ENCODE measurements at places on chromosomes 12 and 14. TPM values are rescaled to one million over a fixed set of nuclear protein-coding genes. Genes with fewer than 3 reads are reported as not detected.

DNA sequence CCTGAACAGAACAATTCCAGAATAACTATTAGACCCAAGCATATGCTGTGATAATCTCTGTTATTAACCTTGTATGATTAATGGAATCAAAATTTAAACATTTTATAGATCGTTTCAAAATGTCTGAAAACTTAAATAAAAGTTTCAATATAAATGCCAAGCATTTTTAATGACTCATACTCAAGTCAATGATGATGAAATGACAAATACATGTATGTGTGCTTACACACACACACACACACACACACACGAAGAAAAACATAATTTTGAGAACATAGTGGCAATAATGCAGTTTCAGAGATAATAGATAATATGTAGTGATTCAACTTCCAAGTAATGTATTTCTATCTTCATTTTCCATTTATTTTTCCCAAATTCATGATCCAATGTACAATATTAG is 384.9 kb upstream of the FOXG1 start:
- DNase-seq: no peak

DNA sequence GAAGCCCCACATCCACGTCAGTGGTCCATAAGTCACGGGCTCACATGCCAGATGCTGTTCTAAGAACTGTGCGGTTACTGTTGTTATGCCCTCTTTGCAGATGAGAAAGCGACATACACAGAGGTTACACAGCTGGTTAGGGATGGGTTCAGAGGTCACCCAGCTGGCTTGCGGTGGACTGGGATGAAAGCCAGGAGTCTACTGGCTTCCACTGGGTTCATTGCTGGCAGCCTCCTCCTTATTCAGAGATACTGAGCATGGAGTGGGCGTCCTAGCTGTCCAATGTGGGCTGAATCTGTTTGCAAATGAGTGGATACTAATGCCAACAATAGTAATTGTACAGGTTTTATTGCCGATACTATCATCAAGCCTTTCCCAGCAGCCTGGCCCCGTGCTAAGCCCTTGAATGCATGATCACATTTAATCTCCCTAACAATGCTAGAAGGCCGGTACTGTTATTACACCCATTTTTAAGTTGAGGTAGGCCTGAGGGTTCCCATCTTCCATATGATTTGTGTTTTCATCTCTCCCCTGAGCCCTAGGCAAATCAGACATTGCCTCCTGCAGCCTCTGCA is 129.1 kb downstream of the PLXNC1 start:
- DNase-seq: no peak

- DNase-seq: no peak
Measured at GRCh38 chr12:47833591-47834012, 13.9 kb upstream of the HDAC7 start.

DNA sequence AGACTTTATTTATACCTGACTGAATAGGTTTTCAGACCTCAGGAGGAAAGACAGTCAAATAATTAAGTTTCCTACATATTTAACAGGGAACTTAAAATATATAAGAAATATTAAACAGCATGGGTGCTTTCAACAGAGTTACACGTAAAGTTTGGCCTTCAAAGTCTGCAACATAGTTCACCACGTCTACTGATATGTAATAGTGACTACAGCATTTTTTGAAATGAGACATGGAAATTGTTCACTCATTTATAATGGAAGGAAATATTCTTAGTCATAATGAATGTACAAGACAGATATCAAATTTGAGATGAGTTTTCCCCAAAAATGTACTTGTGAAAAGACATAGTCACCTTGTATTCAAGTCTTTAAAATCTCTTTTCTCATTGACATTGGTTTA is 56.7 kb upstream of the KCNMB4 start:
- no peak for DNase-seq

DNA sequence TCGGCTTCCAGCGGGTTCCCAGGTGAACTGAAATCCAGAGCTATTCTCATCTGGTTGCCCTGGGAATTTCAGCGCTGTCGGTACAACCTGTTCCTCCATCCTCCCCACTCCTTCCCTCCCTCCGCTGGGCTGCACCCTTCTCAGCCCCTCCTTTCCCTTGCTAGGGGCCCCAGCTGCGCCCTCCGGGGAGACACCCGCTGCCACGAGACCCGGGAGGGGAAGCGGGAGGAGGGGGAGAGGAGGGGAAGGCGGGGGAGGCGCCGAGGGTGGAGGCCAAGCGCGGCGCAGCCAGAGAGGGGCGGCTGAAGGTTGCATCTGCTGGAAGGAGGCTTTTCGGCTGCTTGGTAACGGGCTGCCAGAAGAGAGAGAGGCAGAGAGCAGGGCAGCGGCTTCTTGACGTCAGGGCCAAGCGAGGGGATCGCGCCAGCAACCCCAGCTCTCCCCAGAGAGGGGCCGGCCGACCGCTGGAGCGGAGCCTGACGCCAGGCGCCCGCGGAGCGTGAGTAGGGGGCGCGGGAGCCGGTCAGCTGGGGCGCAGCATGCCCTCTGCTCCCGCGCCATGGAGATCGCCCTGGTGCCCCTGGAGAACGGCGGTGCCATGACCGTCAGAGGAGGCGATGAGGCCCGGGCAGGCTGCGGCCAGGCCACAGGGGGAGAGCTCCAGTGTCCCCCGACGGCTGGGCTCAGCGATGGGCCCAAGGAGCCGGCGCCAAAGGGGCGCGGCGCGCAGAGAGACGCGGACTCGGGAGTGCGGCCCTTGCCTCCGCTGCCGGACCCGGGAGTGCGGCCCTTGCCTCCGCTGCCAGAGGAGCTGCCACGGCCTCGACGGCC is at the start of gene KCNA5:
KCNA5 (plus strand) TSS at position 291 of the 831 bp plus-strand sequence; CDS start at position 560, 269 bp downstream.
- peak; percentile 66 for DNase-seq

DNA sequence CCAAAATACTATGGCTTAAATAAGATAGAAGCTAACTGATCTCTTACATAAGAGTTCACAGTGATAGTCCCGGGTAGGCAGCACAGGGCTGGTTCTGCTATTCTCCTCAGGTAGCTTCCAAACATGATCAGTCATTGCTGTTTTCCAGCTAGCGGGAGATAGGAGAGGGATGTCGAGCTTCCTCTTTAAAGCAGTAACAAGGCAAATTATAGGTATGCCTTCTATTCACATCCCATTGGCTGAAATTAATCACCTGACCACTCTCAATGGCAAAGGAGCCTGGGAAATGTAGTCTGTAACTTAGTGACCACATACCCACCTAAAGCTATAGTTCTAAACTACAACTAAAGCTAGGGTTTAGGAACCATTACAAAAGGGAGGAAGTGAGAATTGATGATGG is 34.5 kb upstream of the VRK1 start:
- peak; percentile 68 for DNase-seq

- peak; percentile 75 for DNase-seq
Measured at GRCh38 chr12:106226884-106227640, 20.8 kb downstream of the CKAP4 start.

GRCh38 chr12:45852508-45852907 is 123.0 kb downstream of the ARID2 start:
- DNase-seq: peak; percentile 50

GRCh38 chr14:36514278-36515104 is 5.5 kb downstream of the NKX2-1 start:
- DNase-seq: peak; percentile 26

GRCh38 chr12:52611080-52611468 is 7.3 kb downstream of the KRT73 start:
- peak; percentile 2 for DNase-seq

GRCh38 chr12:48907245-48907644 is 18.0 kb downstream of the FKBP11 start:
- no peak for DNase-seq

GRCh38 chr12:6722863-6723262 is 983 bp upstream of the COPS7A start:
- no peak for DNase-seq

DNA sequence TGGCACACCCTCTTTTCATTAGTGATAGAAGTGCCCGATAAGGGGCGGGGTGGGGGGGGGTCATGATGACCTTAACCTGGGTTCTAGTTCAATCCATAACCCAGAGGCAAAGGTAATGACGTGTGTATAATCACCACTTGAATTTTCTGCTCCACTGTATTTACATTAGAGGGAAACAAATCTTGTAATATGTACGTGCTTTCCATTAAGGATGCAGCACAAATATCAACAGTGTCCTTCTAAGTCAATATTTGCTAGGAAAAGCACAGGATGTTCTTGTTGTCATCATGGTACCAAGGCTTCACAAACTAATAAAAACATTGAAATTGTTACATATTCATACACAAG is 121.2 kb upstream of the SLC38A2 start:
- DNase-seq: no peak

- DNase-seq: peak; percentile 38
Measured at GRCh38 chr14:102049258-102050025, 37.4 kb downstream of the HSP90AA1 start.

- no peak for DNase-seq
Measured at GRCh38 chr12:102396276-102396675, 84.1 kb downstream of the IGF1 start.

DNA sequence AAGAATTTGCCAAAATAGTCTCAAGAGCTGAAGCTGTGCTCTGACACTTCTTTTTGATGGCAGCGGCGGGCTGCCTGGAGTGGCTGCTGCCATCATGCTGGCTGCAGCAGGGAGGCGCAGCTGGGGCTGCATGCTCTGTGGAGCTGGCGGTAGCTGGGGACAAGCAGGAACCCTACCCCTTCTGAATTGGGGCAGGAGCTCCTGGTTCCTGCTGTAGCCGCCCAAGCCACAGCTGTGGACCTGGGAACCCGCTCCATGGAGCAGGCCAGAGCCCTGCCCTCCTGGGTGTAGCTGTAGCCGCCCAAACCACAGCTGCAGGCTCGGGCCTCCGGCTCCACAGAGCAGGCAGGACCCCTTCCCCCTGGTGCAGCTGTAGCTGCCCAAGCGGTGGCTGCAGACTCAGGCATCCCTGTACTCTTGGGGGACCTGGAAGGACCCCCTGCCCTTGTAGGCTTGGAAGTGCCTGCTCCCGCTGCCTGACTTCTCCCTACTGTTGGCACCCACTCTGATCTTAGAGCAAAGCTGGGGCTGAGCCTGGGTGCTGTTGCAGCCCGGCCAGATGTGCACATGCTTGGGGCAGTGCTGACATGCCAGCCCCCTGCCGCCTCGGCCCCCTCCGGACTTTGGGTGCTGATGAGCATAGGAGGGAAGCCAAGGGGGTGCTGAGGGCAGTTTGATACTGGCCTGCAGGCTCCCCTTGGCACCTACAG is 33.3 kb downstream of the APAF1 start:
- no peak for DNase-seq

DNA sequence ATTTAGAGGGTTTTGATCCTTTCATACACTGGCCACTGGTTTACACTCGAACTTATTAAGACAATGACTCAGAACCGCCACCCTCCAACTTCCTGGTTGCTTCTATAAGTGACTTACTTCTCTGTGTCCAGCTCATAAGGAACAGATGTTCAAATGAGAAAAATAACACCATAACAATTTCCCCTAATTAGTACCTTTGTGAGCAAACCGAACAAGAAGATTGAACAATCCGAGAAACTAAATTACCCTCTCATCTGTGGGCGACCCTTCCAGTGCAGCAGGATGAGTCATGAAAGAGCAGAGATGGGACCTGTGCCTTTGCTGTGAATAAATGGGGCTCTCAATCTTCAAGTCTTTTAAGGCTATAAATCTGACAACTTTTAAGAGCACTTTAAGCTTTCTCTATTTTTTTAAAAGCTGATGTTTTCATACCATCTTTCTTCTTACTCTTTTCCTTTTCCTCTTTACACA is 146.8 kb upstream of the RASSF8 start:
- DNase-seq: no peak

DNA sequence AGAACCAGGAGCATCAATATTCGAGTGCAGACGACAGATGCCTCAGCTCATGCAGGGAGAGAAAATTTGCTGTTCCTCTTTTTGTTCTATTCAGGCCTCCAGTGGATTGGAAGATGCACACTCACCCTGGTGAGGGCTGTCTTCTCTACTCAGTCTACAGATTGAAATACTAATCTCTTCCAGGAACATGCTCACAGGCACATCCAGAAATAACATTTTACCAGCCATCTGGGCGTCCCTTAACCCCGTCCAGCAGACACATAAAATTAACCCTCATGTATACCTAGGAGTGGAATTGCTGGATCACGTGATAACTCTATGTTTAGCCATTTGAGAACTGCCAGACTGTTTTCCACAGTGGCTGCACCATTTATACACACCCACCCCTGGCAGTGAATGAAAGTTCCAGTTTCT is 4.5 kb upstream of the OAS2 start:
- no peak for DNase-seq

- no peak for DNase-seq
Measured at GRCh38 chr14:80714474-80714873, 227.1 kb downstream of the CEP128 start.

DNA sequence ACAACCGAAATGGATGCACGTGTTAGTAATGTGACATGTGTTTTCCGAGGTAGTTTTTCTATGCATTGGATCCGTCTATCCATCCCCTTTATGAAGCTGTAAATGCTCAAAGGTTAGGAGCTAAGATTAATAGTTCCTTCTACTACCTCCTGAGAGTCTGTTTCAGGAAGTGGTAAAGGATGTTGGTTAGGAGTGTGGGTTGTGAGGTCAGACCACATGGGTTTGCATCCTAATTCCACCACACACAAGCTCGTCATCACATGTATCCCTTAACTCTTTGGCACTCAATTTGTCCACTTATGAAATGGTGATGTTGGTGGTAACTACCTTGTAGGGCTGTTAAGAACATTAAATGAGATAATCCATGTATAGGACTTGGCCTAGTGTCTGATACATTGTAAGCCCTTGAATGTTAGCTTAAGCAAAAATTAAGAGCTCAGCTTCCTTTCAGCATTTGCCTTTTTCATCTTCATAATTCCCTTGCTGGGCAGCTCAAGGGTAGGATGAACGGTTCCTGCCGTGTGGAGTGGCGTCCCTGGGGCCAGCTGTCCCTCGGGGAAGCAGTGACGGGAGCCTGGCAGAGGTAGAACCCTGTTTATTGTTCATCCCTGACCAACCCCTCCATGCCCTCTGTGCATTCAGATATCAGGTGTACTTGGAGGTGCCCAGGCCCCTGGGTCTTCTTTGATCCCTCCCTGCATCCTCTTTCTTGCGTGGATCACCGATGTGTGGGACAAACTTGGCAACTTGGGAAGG is 52.3 kb downstream of the TSPAN9 start:
- DNase-seq: no peak

DNA sequence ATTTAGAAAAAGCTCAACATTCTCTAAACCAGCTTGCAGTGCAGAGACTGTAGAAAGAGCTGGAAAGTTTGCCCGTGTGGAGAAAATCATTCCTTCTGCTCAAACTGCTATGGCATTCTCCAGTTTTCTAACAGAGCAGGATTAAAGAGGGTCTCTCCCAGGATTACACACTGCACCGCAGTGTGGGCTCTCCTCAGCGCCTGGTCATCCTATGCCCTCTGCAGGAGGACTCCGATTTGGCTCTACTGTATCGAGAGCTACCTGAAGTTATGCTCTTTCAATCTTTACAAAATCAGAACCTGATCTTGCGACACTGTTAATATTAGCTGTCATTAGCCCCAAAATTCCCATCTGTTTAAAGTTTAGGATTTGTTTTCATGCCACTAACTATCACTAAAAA is 33.0 kb downstream of the BHLHE41 start:
- peak; percentile 59 for DNase-seq

Gene YAF2
- 14.4 TPM for polyA plus RNA-seq

Gene PLEKHG7
- polyA plus RNA-seq: 1.5 TPM

Gene GAS2L3
- 3.4 TPM for polyA plus RNA-seq

Gene AMDHD1
- polyA plus RNA-seq: 1.1 TPM

Gene TTLL5
- polyA plus RNA-seq: 10.3 TPM

Gene CD27
- polyA plus RNA-seq: 3.1 TPM

Gene PPTC7
- polyA plus RNA-seq: 7.1 TPM

Gene TTC6
- 0.50 TPM for polyA plus RNA-seq

Measured in lung (tissue), 17 donors.